ENCODE measurements at places on chromosomes 1 and 21.
A peak's percentile ranks its signal among the peaks of the same experiment; 100 is the strongest.

DNA sequence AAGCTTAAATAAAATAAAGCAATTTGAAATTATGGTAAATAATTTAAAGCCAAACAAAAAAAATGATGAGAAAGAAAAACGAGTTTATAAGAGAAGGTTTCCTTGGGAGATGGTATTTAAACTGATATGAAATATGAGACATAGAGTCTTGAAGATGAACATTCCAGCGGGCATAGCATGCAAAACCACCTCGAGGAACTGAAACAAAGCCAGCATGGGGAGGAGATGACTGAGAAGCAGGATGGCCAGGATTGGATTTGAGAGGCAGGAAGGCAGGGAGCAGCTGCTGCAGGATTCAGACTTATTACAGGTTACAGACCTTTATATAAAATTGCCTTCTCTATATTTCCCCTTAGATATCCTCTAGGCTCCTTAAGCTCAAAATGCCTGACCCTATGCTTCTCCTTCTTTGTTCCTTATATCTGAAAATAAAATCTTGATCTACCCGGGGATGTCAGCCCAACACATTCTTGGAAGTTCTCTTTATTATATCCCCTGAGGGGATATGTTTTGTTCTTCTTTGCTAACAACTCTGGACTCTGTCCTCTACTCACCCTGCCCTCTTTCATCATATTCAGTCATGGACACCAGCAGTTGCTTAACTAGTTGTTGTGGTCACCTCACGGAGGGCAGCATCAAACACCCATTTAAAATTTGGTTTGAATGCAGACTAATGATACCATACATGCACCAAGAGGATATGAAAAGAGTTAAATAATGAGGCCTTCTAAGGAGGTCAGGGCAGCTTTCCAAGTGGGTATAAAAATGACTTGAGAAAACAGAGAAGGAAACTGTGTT lies 719.1 kb upstream of the B3GALT2 start:
- DNase-seq = no peak

GRCh38 chr1:241714321-241715218 lies 62.5 kb downstream of the WDR64 start:
- DNase-seq = no peak

DNA sequence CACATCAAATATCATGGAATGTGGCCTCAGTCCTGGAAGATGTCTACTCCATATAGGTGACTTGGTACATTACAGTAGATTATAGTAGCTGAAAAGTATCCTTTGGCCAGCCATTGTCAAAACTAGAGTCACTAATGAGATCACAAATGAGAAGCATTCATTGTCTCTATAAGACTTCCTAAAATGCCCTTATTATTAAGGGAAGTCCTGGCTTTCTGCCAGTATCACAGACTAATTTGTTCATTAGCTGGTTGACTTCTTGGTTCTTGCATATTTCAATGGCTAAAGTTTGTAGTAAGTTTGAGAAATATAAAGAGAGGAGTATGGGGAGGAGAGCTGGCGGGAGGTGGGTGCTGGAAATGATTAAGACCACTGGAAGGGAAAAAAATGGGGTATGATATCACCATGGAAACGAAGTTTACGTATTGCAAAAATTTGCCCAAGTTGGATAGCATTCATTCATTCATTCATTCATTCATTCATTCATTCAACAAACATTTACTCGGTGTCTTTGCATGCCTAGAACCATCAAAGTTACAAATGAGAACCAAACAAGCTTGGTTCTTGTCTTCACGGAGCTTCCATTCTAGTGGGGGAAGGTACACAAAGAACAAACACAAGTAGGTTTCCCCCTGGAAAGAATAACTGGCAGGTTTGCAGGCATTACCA lies 11.7 kb upstream of the B3GALNT2 start:
- peak; percentile 17 for DNase-seq

DNA sequence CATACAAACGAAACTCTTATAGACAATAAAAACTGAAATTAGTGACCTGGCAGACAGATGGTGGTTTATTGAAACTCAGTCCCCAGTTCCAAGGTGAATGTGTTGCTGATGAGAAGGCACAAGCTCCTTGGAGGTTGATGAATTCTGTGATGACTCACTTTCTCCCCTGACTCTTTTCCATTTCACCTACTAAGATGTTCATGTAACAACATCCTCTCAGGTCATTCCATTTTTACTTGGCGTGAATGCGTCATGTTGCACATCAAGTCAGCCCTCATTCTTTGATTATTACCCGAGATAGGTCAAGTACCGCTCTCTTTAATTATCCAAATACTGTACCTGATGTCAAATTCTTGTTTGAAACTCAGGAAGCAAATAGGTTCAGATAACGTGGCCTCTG lies 10.1 kb upstream of the IL10RB start:
- no peak for DNase-seq

DNA sequence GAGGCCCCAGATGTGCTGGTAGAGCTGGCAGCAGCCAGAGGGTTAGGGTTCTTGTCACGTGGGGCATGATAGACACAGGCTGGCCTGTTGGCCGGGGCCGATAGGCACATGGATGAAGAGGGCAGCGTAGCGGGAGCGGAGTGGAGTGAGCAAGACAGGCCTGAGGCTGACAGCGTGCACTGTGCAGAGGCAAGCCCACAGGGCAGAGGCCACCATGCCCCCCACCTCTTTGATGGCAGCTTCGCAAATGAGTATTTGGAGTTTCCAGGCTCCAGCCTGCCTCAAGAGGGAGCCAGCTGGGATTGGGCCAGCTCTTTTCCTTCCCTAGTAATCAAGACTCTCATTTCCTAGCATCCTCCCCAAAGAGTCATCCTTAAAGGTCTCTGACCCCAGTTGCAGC lies 43.5 kb downstream of the TMCC2 start:
- no peak for DNase-seq

DNA sequence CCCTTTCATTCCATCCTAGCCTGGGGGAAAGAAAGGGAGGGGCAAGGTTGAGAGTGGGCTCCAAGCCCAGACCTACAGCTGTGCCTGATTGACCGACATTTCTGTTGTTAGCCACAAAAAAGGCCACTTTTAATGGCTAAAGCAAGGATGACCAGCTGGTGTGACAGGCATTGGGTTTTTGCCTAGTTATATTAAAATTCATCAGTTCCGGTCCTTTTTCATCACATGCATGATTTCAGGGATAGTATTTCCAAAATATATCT lies 192.3 kb downstream of the ZNF326 start:
- no peak for DNase-seq

- DNase-seq = no peak
Observed at GRCh38 chr1:29415156-29415830, 179.0 kb downstream of the PTPRU start.

DNA sequence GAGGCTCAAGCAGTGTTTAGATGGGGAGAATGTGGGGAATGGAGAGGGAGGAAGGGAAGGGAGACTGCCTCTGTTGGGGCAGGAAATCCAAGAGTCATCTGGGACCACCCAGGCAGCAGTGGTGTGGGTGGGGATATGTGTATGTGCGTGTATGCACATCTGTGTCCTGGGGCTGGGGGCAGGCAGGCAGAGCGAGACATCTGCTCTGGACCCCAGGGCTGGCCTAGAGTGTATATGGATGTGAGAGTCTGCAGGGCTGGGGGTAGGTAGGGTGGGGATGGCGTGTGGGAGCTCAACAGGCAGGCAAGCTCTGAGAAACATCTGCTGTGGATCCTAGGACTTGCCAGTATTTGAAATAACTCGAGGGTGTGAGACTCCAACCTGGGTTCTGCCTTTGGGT lies 3.5 kb downstream of the PTCH2 start:
- no peak for DNase-seq

DNA sequence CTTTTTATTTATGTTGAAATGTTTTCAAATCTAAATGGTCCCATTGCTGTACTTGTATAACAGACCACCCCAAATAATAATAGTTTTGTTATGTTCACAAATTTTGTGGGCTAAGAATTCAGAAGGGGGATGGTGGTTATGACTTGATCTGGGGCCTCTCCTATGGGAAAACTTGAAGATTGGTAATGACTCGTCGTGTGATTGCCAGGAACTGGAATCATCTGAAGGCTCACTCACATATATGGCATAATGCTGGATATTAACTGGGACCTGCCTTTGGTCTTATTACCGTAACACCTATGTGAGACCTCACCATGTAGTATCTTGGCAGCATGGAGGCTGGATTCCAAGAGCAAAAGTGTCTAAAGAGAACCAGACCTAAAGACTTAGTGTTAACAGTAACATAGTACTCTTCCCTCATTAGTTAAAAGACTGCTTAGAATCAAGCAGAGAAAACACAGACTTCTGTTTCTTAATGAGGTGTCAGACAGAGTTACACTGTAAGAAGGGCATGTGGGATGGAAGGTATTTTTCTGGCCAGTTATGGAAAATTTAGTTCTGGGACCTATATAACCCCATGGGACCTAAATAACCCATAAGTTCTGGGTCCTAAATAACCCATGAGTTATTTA lies 11.9 kb downstream of the LYPLAL1 start:
- no peak for DNase-seq

- DNase-seq = peak; percentile 80
Observed at GRCh38 chr1:247487057-247487456, 29.2 kb upstream of the OR2B11 start.

GRCh38 chr21:38807441-38807871 lies 1.7 kb downstream of the ETS2 start:
- DNase-seq = no peak

GRCh38 chr1:49333906-49334305 lies 557.2 kb upstream of the BEND5 start:
- no peak for DNase-seq

- DNase-seq = no peak
Observed at GRCh38 chr21:44943005-44943685, 3.3 kb downstream of the SLX9 start.

DNA sequence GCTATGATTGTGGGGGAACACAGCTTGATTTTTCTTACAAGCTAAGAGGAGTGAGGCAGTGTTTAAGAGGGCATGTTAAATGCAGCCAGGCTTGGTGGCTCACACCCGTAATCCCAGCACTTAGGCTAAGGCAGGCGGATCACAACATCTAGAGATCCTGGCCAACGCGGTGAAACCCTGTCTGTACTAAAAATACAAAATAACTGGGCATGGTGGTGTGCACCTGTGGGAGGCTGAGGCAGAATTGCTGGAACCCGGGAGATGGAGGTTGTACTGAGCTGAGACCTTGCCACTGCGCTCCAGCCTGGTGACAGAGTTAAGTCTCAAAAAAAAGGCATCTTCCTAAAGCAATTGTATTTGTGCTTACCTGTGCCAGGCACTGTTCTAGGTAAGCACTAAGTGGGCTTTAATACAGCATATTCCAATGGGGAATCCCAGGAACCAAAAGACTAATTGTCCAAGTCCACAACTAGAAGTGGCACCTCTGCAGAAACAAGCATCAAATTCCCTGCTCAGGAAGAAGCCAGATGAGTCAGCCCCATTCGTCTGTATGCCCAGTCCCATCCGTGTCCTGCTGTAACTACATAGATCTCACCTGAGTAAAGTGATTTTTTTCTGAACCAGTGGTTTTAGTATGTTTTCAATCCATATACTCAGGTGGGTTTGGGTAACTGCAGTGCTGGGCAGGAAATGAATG lies 4.6 kb downstream of the RCC1 start:
- no peak for DNase-seq

DNA sequence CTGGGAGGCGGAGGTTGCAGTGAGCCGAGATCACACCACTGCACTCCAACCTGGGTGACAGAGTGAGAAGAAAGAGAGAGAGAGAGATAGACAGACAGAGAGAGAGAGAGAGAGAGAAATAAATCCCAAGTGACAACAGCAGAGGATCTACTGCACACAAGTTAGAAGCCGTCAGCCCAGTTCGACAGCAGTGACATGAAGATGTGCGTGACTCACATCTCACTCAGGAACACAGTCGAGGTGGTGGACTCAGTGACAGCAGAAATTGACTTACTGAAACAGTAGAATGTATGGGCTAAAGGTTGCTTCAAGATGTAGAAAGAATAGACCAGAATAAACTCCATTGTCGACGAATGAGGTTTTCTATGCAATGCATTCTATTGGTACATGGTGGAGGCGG lies 77.0 kb upstream of the KRTAP19-8 start:
- no peak for DNase-seq

GRCh38 chr21:25862596-25862995 lies 127.8 kb downstream of the GABPA start:
- DNase-seq = peak; percentile 48

GRCh38 chr21:40060083-40060677 lies 192.9 kb downstream of the PCP4 start:
- no peak for DNase-seq

DNA sequence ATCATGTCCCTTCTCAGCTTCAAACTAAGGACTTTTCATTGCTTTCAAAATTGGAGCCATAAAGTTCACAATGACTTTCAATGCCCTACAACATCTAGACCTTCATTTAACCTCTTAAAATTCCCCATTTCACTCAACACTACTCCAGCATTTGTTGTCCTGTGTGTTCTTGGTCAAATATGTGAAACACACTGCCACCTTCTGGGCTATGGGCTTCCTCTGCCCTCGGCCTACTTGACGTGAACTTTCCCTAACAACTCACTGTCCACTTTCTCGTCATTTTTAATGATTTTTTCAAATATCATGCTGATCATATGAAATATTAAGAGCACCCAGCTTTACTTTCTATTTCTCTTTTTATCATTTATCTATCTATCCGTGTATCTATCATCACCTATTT lies 2018.4 kb downstream of the NCAM2 start:
- no peak for DNase-seq

- peak; percentile 64 for DNase-seq
Observed at GRCh38 chr1:223845037-223845809, 524 bp downstream of the TP53BP2 start.

DNA sequence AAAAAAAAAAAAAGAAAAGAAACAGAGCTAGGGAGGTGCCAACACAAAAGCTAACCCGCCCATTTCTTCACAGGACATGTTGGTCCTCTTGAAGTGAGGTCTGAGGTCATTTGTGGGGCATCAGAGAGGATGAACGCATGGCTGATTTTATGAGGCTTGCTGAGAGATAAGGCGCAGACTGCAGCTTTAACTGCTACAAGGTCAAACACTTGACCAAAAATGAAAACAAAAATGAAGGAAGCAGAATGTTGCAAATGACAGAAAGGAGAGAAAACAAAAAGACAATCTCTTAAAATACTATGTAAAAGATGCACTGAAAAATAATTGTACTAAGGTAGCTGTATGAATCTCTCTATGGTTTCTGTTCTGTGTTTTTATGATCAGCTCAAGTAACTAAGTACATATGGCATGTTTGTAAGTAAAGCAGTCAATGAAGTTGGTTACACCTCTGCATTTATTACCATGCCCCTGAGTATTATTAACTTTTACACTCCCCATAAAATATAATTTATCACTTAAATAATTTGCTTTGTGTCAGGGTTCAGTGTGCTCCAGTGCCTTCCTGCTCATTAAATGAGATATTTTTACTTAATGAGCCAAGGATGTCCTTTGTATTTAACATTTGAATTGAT lies 249.1 kb upstream of the NR5A2 start:
- no peak for DNase-seq

DNA sequence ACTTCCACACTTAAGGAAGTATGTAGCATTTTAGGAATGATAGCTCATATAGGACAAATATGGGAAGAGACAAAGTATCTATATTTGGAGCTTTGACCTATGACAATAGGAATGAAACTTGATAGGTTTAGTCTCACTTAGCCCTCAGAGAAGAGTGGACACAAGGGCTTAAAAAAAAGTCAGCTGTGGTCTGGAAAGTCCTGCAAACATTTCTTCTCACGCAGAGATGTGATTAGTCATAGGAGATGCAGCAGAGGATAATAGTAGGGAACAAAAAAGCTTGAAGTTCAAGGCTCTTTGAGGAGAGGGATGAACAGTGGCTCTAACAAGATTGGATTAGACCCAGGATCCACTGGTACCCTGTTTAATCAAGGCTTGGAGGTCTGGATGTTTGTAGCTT lies 14.8 kb upstream of the RNF220 start:
- DNase-seq = peak; percentile 37

GRCh38 chr1:116510361-116510760 lies 60.5 kb downstream of the CD58 start:
- no peak for DNase-seq

GRCh38 chr1:63943393-63943792 lies 169.6 kb downstream of the ROR1 start:
- no peak for DNase-seq

Data from suppressor macrophage treated with lipopolysaccharide for 4 hours (primary cell).